Caco-2 (cell line): ENCODE measurements at places on chromosomes 7 and 10. TPM values are rescaled to one million over a fixed set of nuclear protein-coding genes. Genes with fewer than 3 reads are reported as not detected.

DNA sequence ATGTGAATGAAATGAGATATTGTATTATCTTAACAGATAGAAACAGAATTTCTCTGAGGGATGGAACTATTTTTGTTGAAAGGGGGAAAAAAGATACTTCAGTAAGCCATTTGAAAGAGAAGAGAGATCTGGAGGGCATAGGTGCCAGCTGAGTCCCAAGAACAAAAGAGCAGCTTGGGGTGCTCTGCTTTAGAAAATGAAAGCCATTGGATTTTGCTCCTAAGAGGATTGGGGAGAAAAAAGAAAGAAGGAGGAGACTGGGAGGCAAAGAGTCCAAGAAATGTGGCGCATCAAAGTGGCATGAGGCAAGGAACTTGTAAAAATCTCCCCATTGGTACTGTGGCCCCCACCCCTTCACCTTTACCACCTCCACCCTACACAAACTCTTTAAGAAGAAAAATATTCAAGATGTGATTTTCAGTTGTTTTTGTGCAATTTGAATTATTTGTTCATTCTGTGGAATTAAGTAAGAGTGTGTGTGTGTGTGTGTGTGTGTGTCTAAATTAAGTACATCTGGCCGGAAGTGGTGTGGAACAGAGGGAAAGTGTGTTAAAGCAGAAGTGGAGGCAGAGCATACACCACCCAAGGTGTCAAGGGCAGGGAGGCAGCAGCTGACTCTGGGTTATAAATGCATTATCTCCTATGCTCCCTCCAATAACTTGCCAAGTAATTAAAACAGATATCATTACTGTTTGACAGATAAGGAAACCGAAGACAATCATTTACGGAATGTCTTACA is 9.9 kb upstream of the GNAI1 start:
- DNase-seq, result no peak

DNA sequence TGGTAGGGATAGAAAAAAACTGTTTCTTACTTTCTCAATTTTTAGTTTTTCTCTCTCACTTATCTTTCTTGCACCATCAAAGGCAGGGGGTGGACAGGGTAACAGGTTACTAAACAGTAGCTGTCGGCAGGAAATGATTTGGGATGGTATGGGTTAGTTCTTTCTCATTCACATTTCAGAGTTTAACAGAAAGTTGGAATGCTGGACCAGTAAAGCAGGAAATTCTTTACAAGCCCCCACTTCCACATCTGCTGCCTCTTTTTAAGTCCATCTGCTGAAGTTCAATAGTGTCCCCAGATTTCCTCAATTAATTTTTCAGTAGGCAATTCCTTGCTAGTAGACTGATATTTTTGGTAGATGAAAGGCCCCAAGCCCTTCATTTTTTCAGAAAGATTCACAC is 23.3 kb downstream of the TWIST1 start:
- DNase-seq, result no peak

- no peak for DNase-seq
Observed at GRCh38 chr10:78915190-78915518, 153.6 kb upstream of the ZMIZ1 start.

DHX32 gene
- total RNA-seq, result 24.8 and 25.0 TPM in 2 replicates

DNA sequence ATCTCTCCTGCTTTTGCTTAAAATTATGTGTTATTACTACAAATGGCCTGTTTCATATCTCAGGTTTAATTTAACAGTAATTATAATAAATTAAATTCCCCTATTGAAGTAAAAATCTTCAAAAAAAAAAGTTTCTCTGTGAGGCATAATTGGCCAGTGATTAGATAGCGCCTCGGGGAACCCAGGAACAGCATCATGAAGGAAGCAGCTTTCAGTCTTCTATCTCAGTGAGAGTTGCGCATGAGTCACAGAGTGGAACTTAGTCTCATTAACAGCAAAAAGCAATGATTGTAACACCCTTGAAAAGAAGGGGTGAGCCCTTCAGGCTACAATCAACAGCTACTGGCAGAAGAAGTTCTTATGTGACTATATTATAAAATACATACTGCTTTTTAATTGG is 506.2 kb upstream of the ZWINT start:
- no peak for DNase-seq
